ENCODE measurements at places on chromosomes 3 and 15. TPM values are rescaled to one million over a fixed set of nuclear protein-coding genes. Genes with fewer than 3 reads are reported as not detected.

CHL1 gene
- 0.45 TPM for total RNA-seq

KNSTRN gene
- 9.2 TPM for total RNA-seq

DNA sequence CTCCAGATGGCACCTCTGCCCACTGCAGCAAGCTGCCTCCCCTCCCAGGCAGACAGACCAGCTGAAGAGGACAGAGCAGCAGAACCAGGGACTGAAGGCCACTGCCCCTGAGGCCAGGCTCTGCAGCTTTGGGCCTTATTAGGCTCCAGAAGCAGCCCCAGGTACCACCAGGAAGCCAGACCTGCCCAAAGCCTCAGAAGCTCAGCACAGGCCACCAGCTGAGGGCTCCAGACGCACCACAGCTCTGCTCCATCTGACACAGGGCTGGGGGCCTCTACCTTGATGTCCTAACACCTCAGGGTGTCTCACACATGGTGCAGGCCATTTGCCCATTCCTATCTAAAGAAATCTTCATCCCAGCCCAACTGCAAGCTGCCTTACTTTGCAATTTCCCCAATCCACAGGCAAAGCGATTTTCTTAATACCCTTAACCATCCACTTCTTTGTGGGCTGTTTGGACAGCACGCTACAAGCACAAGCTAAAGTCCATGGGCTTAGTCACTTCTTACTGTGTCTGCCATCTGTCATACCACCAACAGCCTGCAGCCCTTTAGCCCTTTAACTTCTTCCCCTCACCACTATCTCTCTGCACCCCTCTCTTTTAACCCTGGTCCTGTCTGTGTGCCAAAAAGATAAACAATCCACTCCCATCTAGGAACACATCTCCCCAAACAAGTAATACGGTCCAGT, 112.1 kb downstream of the IQSEC1 start:
- DNase-seq, result no peak

DNA sequence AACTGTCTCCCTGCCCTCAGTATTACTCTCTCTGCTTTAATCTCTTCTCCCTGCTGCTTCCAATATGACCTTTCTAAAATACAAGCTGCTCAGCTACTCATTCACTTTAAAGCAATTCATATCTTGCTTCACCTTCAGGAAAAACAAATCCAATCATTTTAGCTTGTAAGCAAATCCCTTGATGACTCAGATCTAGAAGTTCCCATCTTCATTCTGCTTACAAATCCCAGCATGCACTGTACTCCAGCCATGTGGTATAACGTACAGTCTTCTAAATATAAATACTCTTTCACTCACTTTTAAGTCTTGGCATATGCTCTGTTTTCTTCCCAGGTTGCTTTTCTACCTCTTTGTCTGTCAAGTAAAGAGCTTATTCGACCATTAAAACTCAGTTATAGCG, 1009.1 kb upstream of the SEMA6D start:
- no peak for DNase-seq

DNA sequence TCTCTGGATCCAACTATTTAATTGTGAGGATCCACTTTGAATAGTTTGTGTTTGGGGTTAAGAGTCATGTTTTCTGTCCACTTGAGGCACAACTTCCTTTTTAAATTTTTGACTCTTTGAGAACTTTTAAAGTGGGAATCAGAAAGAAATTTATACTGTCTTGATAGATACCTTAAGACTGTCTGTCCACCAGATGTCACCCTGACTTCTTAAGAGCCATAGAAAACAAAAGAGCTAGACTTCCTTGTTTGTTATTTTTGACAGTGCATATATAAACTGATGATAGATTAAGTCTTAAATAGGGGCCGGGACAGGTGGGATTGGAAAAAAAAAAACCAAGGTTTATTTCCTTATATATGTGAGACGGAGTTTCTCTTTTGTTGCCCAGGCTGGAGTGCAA, 52.1 kb upstream of the WDR72 start:
- DNase-seq, result no peak

GRCh38 chr3:10249833-10250232, 1.6 kb downstream of the TATDN2 start:
- no peak for DNase-seq

DNA sequence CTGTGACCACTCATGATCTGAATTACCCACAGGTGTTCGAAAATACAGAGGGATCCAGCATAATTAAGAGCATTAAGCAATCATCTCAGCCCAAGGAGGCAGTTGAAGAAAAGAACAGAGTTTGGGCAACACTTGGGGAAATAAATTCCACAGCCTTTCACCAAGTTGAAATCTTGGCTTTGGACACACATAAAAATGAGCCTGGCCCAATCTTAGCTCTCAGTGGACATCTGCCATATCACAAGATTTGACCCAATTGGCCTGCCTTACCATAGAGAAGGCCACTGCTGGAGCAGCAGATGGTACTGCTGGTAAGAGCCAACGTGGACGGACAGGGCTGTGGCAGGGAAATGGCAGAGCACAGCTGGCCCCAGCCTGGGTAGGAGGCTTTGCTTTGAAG, 13.0 kb downstream of the FOXP1 start:
- no peak for DNase-seq
